ENCODE measurements at places on chromosomes 4 and X. TPM values are rescaled to one million over a fixed set of nuclear protein-coding genes. Genes with fewer than 3 reads are reported as not detected.

The GATA1 gene
- total RNA-seq: not detected

The TCEAL3 gene
- 24.2 TPM for total RNA-seq

The TLR2 gene
- total RNA-seq: 84.7 TPM

The SRPX gene
- total RNA-seq: 32.9 TPM

The SPATA4 gene
- total RNA-seq: not detected

The POU4F2 gene
- total RNA-seq: not detected

The ALB gene
- total RNA-seq: 1.0 TPM

The P2RY4 gene
- 0.30 TPM for total RNA-seq

The PCDH11X gene
- total RNA-seq: 0.46 TPM

The ACE2 gene
- not detected for total RNA-seq

The ITGB1BP2 gene
- not detected for total RNA-seq

The FHDC1 gene
- total RNA-seq: 44.7 TPM

The DKK2 gene
- total RNA-seq: 8.4 TPM

The FAM47A gene
- not detected for total RNA-seq

DNA sequence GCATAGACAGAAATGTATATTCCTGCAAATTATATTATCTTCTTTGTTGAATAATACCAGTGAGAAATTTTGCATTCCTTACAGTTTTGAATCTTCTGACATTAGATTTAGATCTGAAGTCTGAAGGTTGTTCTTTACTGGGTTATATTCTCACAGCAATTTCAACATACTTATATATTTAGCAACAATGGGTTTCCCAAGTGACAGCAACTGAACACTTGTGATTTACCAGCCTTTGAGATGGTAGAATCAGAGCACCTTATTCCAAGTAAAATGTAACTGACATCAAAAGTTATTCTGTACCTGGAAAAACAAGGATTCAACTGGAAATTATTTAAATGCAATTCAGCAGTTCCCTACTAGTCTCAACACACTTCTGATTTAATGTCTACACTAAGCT, 66.0 kb downstream of the RELL1 start:
- no peak for DNase-seq

DNA sequence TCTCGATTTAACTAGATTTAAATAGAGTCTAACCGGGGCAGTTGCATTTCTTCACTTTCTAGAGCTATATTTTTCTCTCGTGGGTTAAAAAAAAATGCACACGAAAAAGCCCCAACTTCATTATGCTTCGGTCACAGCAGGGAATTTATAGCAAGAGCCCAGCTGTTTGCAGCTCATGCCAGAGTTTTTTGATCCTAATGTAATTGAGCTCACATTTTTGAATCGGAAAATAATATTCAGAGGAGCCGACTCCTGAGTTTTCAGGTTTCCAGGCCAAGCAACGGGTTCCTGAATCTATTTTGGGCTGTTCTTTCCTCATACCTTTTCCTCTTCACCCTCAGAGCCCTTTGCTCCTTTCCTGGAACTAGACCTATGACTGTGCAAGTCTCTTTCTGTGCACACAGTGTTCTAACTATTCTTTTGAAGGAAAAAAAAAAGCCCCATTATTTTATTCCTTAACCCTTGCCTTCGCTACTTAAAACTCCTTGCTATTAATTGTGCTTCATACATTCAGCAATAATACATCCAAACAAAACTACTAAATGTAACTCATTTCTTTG, 27.5 kb upstream of the ESX1 start:
- DNase-seq: no peak

DNA sequence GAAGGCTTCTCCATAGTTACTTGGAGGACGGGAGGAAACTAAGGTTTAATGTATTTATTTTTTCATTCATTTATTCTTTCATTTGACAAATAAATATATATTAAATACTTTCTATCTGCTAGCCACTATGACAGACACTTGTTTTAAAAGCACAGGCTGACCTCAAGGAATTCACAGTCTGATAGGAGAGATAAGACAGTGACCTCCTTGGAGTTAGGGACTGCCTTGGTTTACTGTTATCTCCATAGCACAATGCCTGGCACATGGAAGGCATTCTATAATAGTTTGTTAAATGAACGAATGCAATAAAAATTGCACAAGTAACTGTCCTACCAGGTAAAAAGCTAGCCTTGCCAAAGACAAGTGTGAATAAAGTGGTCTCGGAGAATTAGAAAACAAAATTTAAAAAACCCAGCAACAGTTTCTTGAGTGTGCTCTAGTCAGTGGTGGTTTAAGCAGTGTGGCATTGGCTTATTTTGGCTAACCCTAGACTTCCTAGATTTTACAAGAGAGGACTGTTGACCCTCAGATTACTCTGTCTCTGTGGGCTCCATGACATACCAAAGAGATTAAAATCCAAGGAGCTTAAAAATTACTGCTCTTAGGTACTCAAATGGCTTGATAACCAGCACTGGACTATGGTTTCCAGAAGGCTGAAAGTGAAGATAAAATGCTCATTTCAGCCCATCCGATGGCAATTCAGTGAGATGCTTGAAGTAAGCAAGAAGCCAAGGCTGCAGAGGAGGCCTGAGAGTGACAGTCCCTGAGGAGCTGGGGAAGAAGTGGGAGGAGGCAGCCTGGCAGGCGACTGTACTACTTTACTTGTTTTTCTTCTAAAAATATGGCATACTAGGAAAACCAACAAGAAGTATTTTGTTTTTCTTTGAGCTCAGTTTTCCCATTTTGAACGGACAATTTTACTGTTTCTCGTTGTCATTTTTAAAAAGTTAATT, 9.6 kb downstream of the AFP start:
- DNase-seq: no peak

DNA sequence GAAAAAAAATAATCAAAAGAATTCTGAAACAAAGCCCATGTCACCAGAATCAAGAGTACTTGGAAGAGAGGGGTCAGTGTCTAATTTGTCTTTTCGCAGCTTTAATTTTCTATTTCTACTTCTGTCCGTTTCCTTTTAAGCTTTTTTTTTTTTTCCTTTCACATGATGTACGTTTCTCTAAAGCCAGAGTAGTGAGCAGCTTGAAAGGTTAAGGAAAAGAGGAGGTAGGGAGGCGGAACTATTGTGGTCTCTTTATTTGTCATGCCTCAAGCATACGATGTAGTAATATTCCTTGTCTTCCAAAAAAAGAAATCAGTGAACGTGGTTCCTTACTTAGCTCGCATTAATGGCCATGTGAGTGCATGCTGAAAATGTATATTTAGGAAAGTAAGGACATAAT, 311.5 kb downstream of the TENM3 start:
- no peak for DNase-seq

GRCh38 chr4:26021417-26022345, 107.7 kb downstream of the SMIM20 start:
- DNase-seq: no peak

DNA sequence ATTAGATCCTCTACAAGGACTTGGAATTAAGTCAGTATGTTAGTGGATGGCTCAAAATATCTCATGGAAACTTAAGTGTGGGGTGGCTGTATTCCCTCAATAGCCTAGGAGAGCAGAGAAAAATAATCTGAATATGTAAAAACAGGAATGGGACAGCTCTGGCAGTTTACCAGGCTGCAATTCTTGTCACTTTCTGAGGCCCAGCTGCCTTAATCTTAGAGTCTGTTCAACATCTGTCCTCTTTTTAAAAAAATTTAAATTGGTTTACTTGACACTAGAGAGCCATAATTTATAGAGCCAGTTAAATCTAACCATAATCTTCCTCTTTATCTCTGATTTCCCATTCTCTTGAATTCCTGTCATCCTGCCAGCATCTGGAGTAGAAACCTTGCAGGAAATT, 109.2 kb upstream of the CXCL13 start:
- no peak for DNase-seq

DNA sequence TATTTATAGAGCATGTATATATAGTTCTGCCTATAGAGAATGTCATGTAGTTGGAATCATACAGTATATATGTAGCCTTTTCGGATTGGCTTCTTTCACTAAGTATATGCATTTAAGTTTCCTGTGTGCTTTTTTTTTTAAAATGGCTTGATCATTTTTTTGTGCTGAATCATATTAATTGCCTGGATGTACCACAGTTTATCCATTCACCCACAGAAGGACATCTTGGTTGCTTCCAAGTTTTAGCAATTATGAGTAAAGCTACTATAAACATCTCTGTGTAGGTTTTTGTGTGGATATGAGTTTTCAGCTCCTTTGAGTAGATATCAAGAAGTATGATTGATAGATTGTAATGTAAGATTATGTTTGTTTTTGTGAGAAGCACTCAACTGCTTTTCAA, 23.8 kb downstream of the PTTG2 start:
- DNase-seq: no peak

- DNase-seq: no peak
Observed at GRCh38 chrX:17697191-17697590, 40.1 kb upstream of the SCML1 start.

GRCh38 chr4:52371841-52372240, 287.3 kb downstream of the USP46 start:
- DNase-seq: no peak

GRCh38 chr4:185068837-185069236, 50.5 kb downstream of the HELT start:
- DNase-seq: no peak

- no peak for DNase-seq
Observed at GRCh38 chr4:26784207-26784865, 76.3 kb upstream of the STIM2 start.

DNA sequence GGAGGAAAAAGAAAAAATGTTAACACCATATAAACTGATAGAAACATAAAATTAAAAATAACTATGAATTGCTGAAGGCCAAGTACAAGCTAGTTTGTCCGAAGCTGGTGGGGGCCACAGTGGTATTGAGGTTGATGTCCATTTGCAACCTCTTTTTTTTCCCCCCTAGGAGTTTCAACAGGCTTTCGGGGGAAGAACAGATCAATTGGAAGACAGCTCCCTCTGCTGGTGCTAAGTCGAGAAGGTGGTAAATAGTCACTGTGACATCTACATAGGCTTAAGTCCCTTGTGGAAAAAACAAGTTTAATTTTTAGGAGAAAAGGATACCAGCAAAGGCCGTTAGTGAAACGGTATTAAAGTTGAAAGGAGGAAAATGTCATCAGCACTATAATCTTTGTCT, 115.7 kb upstream of the ZXDA start:
- DNase-seq: no peak

DNA sequence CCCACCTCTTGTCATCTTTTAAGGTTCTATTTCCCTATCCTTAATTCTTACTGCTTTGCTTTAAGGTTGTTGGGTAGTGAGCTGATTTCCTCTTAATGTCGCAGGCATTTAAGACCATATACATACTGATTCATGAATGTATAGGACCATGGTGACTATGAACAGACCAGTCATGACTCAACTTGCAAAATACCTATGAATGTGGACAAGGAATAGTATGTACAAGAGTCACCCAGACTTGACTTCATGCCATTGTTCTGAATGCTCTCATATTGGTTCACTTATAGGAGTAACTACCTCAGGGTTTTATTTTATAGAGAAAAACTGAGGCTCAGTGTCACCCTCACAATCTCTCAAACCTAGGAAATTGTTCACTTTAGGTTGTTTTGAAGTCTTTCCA, 44.3 kb downstream of the CCNG2 start:
- DNase-seq: no peak

GRCh38 chrX:115392871-115393270, 103.4 kb downstream of the LUZP4 start:
- DNase-seq: peak; percentile 32

- no peak for DNase-seq
Observed at GRCh38 chr4:59060895-59061294, 1950.7 kb upstream of the IGFBP7 start.

- peak; percentile 25 for DNase-seq
Observed at GRCh38 chr4:7462509-7462971, 27.8 kb upstream of the PSAPL1 start.

- DNase-seq: no peak
Observed at GRCh38 chr4:38320833-38321232, 343.2 kb upstream of the KLF3 start.

- DNase-seq: no peak
Observed at GRCh38 chrX:81261576-81261975, 59.7 kb downstream of the SH3BGRL start.

DNA sequence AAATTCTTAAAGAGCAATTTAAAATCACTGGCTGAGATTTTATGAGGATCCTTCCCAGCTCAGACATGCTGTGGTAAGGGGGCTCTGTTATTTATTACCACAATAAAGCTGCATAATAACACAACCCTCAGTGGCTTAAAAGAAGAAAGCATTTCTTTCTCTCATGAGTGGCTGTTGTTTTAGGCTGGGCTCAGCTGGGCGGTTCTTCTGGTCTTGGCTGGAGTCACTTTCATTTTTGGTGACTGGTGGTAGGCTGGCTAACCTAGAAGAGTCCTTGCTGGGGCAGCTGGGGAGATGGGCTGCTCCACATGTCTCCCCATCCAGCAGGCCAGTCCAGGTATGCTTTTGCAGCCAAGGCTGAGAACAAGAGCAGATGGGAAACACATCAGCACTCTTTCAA, 113.0 kb upstream of the MSX1 start:
- DNase-seq: no peak

DNA sequence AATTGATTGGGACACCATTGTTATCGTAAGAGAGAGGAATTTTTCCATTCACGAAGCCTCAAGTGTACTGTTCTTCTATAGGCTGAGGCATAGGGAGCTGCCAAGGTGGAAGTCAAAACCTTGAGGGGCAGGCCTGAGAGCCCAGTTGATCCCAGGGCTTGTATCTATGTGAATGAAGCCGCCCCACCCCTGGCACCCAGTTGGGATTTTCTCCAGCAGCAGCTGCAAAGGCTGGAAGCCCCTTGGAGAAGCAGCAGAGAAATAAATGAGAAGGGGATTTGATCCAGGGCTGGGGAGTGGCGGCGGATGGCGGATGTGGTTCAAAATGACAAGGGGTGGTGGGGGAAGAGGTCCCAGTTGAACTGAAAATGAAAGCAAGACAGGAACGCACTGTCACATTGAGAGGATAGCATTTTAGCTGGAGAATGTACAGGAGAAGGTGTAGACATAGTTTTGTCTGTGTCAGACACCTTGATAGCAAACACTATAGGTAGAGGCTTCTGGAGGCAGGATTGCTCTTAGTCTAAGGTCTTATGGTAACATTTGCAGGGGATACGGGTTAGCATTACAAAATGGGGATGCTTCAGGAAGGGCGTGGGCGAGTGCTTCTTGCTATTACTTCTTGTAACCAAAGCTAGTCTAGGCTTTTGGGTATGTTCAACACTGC, 32.6 kb downstream of the DOCK11 start:
- DNase-seq: no peak

GRCh38 chrX:68049466-68049865, 383.8 kb downstream of the OPHN1 start:
- no peak for DNase-seq

DNA sequence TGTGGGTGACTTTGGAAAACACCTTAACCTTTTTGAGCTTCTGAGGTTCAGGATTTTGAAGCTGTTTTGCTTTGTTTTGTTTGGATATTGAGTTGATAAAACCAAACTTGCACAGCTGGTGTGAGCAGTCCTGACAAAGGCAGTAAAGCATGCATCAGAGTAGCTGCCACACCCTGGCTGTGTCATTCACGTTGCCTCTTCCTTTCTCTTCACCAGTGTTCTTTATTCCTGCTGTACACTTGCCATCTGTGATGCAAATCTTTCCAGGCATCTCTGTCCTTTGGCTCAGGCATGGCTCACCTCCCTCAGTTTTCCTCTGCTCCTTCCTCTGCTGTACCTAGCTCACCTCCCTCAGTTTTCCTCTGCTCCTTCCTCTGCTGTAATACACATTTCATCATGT, 1850.2 kb upstream of the AGA start:
- DNase-seq: no peak
